ENCODE measurements at places on chromosomes 5 and 9. TPM values are rescaled to one million over a fixed set of nuclear protein-coding genes. Genes with fewer than 3 reads are reported as not detected.

Gene MEIKIN
- total RNA-seq: not detected

Gene SPATA6L
- total RNA-seq: 1.5 TPM

Gene SLC4A9
- total RNA-seq: not detected

Gene NIPAL4
- total RNA-seq: not detected

Gene GLRX
- 112 TPM for total RNA-seq

Gene TAF11L10
- total RNA-seq: not detected

Gene RAB3C
- not detected for total RNA-seq

Gene LCN12
- total RNA-seq: not detected

Gene XRCC4
- 11.4 TPM for total RNA-seq

Gene ARHGEF39
- 1.5 TPM for total RNA-seq

Gene ATP6V1G1
- 74.2 TPM for total RNA-seq

Gene GKAP1
- not detected for total RNA-seq

Gene ARAP3
- total RNA-seq: 4.1 TPM

Gene SV2C
- not detected for total RNA-seq

Gene MLLT3
- 9.6 TPM for total RNA-seq

All from subcutaneous preadipocyte (primary cell).